Dorsolateral prefrontal cortex (tissue), 122 donors: ENCODE measurements at places on chromosomes 7 and 10.

GRCh38 chr7:33807779-33808482, 97.4 kb upstream of the BMPER start:
- no peak for DNase-seq

DNA sequence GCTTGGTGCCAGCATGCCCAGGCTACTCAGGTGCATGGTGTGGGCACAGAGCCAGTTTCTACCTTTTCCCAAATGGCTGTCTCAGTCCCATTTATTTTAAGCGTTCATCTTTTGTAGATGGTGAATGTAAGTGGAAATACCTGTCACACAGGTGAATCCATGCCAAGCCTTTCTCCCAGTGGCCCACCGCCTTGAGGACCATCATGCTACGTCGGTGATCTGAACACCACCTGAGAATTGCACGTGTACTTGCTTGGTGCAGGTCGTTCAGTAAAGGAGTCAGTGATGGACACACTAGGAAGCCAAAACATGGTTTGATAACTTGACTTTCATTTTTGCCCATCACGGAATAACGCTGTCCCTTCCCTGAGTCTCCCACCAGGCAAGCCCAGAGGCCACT, 666.7 kb upstream of the FOXK1 start:
- DNase-seq: no peak

DNA sequence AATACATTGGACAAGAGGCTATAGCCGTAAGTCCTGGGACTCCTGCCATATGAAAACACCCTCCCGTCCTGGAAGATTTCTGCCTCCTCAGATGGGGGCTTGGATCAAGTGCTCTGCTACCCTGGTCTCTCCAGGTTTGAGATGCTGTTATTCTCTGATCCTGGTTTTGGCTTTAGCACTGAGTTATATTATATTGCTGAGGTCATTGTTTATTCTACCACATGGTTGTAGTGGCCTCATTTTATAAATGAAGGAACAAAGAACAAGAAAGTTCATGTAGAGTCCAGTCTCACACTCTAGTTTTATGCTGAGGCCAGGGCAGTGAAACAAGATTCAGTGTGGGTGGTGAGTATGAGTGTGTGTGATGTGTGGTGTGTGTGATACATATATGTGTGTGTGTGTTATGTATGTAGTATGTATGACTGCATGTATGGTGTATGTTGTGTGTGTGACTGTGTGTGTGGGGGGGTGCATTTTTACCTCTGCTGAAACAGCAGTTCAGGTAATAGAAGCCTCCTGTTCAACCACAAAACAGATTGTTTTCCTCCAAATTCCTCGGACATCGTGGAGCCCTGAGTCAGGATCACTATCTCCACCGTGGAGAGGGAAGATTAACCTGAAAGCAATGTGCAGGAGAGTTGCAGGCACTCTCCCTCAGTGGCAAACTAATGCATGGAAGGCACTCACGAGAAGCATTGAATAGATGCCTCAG, 80.7 kb downstream of the C7orf25 start:
- no peak for DNase-seq

DNA sequence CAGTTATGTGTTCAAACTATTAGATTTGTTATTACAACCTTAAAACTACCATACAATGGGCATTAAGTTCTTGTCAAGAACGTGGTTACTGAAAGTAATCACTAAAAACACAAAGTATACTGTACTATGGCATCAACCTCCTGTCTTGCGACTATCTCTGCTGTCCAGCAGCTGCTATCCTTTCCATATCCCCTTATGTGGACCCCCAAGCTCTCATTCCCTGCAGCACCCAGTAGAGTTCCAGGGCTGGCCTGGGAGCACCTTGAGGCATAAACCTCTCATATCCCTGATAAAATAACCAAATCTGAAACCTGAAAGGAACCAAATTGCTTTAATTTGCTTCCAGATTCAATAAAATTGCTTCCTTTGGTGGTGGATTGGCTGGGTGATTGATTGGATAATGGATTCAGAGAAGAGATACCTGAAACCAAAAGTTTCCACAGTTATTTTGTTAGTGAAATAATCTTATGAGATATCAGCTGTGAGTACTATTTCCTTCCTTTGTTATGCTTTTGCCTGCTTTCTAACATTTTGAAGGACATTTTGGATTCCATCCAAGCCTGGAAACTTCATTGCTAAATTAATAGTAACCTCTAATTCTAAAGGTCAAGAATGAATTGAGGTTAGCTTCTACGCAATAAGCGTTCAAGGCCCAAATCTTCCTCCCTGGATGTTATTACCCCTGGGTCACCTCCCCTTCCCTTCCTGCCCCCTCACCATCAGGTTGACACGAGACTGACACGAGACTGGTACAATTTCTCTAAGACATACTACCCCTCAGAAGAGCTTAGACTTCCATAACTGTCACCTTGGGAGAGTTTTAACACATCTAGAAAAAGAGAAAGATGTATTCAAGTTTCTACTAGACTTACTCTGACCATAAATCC, 48.8 kb downstream of the RELN start:
- no peak for DNase-seq

DNA sequence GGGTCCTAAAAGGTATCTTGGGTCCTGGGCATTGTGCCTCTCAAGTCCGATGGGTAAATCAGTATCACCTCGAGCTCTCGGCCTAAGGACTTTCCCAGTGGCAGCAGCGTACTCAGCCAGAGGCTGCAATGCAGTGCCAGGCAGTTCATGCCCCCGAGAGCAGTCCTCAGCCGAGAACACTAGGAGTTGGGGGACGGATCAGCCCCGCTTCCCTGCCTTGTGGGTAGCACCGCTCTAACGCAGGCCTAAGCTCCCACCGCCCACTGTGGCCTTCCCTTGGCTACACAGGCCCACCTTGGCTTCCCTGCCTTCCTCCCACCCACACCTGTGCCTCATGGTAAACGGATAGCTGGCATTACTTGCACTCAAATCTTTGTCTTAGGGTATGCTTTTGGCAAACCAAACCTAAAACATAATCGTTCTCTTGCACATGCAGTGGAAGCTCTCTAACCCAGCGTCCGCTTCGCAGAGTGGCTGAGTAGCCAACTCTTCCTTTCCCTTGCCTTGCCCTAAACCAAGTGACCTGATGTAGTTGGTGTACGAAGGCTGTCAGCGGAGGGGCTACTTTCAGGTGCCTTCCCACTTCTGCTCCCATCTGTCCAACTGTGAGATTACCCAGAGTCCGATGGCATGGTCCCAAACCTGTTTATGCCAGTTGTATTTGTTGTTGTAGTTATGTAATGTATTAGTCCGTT, 73.2 kb upstream of the CHST15 start:
- DNase-seq: peak; percentile 21

DNA sequence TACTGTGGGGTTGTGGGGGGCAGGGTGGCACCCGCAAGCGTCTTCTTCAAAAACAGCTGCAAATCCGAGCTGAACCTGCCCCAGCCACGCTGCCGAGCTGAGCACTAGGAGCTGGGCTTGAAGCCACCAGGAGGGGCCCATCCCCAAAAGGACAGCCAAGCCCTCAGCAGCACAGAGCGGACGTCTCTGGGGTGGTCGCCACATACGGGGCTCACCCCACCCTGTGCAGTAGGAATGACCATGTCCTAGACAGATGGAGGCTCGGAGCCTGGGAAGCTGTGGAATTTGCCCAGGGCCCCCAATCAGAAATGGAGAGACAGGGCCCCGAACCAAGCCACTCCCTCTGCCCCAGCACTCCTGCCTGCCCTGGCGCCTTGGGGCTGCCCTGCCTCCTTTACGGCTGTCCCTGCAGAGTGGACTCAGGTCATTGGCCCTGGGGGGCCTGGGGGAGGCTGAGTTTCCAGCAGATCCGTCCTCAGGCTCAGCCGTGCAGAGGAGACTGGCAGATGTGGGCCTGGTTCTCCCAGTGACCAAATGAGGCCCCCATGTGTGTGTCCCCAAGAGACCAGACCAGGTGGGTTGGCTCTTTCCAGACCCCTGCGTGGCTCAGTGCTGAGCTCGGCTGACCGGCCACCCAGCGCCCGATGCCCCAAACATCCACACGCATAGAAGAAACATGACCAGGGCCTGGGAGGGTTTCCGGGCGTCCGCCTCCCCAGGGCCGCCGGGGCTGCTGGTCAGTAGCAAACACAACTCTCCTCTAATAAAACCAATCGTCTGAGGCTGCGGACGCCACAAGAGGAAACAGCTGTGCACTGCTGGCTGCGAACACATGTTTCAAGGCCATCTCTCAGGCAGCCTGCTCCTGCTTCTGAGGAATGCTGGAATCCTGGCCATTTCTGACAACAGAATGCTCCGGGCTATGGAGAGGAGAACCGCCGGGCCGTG, 54.9 kb downstream of the PDGFA start:
- no peak for DNase-seq

DNA sequence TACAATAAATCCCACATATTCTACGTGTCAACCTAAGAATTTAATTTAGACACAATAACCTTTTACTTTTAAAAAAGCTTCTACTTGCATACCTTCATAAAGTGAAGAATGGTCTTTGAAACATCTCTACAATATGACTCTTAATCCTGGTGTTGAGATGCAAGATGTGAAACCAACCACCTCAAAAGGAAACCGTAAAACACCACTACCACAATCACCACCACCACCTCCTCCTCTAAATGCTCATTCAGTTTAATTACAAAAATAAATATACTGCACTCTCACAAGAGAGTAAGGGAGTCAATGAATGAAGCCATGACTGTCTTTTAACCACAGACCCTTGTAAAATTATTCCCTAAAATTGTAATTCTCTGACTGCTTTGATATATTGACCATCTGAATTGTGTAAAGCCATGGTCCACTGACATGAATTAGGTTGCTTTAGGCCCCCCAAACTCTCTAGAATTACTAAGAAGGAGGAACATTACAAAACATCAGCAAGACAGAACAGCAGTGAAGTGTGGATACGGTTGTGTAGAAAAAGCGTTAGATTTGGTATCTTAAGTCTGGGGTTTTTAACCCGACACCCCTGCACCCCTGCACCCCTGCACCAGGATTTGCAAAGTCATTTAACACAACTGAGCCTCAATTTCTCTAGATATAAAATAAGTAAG, 171.4 kb downstream of the SFMBT2 start:
- DNase-seq: no peak

DNA sequence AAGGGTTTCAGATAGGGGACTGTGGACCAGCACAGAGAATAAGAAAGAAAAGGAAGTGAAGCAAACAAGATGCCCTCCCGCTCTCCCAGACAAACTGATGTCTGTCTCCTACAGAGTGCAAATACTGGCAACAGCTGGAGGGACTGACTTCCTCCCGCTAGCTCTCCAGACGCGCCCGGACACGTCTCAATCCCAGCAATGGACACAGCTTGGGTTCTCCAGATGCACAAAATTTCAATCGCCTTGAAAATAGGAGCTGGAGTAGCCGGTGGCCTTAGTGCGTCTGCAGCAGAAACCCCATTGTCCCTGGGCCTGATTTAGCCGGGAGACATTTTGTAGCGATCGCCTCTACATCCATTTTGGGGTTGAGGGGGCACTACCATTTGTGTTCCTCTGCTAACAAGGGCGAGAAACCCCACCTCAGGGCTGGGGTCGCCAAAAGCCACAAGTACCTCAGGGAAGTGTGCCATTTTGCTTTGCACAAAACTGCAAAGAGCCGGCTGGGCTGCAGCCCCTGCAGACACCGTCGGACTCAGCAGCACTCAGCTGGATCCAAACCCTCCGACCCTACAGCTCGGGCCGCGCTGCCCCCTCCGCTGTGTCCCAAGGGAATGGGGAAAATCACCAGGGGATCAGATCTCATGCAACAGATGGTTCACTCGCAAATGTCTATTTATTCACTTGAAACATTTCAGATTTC, 5.9 kb downstream of the CPA2 start:
- no peak for DNase-seq

DNA sequence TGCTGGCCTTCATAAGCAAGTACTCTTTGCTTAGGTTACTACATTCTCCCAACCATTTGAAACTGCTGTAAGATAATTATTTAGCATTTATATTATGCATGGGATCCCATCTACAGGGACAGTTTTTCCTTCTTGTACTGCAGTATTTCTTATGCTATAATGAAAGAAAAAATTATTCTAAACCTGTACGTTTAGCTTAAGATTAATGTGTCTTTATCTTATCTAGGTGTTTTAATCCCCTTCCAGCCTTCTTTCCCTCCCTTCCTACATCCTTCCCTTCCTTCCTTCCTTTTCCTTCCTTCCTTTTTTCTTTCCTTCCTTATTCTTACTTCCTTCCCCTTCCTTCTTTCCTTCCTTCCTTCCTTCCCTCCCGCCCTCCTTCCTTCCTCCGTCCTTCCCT, 778.3 kb downstream of the CNTNAP2 start:
- no peak for DNase-seq

- peak; percentile 50 for DNase-seq
Measured at GRCh38 chr10:84429926-84430520, 101.6 kb downstream of the CCSER2 start.

DNA sequence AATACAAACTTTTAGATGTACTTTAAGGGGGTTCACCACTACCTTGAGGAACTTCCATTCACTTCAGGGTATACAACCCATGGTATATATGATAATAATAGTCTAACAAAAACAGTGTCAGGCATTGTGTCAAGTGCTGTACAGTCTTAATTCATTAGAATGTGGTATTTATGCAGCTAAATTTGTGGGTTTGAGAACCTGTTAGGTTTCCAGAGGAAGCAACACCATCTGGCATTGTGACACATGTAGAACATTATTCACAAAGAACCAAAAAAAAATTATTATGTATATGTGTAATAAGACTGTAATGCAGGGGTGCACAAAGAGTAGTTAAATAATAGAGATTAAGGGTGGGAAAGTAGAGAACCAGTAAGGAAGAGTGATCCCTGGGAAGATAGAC, 26.3 kb downstream of the TMEM60 start:
- DNase-seq: no peak

GRCh38 chr10:86281396-86281795, 85.2 kb downstream of the GRID1 start:
- no peak for DNase-seq

DNA sequence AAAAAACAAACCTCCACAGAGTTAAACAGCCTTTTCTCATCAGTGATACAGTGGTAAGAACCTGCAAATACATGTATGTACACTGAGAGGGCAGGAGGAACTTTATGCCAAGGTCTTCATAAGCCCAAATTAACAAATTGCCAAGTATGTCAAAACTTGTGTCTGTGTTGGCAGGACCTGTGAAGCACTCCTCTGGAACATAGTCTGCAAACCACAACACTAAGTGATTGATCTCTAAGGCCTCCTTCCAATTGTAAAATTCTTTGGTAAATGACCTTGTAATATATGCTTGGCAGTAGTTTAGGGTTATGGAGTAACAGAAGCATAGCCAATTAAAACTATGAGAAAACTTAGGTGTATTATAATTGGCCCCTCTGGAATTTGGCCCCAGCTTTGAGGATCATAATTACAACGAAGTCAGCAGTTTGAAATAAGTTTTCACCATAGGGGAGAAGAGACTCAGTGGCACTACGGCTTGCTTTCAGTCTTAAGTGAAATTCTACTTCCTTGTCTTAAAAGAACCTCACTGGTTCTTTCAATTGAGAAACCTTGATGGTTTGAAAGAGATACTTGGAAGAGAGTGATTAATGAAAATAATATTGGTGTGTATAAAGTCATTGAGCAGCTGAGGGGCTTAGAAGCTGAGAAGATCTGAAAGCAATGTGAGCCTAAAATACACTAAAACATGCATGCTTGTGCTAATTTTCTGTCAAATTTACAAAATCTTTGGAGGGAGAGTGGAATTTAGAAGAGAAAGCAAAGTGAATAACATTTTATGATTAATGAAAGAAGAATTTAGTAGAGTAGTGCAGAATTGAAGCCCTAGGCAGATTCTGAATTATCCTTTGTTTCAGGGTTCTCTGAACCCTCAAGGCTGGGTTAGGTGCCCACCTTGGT, 57.6 kb downstream of the CNNM2 start:
- DNase-seq: no peak

- no peak for DNase-seq
Measured at GRCh38 chr10:89090756-89091445, 100.3 kb downstream of the FAS start.
